Islet precursor cell (in vitro differentiated cells): ENCODE measurements at places on chromosomes 2 and 18.
A peak's percentile ranks its signal among the peaks of the same experiment; 100 is the strongest.

GRCh38 chr2:63364866-63365265 is 223.4 kb downstream of the WDPCP start:
- no peak for DNase-seq

- DNase-seq, result no peak
These were observed 43.3 kb upstream of the ZFP36L2 start for GRCh38 chr2:43269706-43270105.

- DNase-seq, result no peak
These were observed 11.6 kb upstream of the TNP1 start for GRCh38 chr2:216871333-216871934.

DNA sequence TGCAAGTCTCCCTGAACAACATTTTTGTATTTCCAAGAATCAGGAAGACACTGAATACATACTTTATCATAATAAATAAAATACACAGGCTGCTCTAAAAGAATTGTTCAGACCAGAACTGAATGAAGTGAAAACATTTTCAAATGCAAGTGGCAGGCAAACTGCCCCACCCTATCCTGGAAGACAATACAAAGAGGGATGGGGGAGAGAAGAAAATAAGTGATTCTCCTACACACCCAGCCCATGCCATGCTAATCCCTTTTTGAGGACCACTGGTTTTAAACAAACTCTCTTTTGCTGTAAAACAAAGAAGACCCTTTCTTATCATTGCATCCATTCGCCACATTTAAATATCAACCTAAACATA is 95.6 kb downstream of the PID1 start:
- no peak for DNase-seq

- no peak for DNase-seq
These were observed 302.8 kb downstream of the PTGR3 start for GRCh38 chr18:74906184-74906583.

GRCh38 chr2:212549941-212550340 is 11.3 kb upstream of the ERBB4 start:
- no peak for DNase-seq

- DNase-seq, result no peak
These were observed 137.7 kb upstream of the PKDCC start for GRCh38 chr2:41910126-41910525.

DNA sequence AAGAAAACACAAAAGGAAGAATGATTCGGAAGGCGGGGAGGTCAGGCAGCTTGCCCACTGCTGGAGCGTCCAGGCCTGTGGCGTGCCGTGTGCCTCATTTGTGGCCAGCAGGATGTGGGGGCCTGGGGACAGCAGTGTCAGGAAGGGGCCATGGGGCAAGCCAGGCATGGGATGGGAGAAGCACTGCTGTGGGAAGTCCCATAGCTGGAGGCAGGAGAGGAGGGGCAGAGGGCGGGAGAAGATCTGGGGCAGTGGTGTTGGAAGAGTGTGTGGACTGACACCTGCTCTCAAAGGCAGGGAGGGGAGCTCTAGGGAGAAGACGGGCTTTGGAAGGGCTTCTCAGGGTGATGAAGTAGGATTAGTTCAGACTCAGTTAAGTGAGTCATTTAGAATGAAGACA is 133.7 kb downstream of the ACOXL start:
- DNase-seq, result no peak

GRCh38 chr2:65198737-65199136 is 28.9 kb upstream of the ACTR2 start:
- no peak for DNase-seq

DNA sequence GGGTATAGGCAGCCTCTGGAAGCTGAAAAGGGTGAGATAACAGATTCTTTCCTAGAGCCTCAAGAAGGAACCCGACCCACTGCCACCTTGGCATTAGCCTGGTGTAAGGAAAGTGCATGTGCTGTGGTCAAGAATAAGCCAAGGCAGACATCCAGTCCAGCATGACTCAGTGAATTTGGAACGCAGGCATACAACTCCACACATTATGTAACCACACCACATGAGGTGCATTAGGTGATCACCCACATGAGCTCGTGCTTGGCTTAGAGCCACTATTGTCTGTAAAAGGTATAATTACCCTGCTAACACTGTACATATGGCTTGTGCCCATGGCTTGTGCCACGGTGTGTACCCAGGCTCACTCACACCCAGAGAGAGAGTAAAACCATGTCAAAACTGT is 583.7 kb upstream of the HNMT start:
- no peak for DNase-seq

DNA sequence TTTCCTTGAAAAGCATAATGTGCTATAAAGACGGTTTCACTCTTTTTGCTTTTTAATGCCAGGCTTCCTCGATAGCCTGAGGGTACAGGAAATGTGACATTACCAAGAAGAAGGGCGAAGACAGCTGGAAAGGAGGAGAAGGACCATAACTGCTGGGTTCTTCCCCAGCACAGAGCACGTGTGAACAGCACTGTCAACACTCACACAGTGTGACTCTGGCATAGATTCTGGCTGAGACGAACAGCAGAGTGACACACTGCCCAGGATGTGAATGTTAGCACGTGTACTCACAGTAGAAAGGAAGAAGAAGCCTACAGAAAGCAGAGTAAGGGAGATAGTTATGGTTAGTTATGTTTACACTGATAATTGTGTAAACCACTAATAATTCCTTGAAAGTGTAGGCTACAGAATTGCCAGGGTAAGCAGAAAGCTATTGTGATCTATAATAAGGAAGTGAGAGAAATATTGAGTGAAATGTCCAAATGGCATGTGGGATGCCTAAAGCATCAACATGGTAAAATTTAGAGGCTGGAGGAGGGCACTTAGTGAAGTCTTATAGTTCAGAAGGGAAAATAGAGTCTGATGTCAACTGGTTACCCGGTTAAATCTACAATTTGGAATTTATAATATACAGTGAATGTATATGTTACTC is 198.2 kb downstream of the DLGAP1 start:
- no peak for DNase-seq

DNA sequence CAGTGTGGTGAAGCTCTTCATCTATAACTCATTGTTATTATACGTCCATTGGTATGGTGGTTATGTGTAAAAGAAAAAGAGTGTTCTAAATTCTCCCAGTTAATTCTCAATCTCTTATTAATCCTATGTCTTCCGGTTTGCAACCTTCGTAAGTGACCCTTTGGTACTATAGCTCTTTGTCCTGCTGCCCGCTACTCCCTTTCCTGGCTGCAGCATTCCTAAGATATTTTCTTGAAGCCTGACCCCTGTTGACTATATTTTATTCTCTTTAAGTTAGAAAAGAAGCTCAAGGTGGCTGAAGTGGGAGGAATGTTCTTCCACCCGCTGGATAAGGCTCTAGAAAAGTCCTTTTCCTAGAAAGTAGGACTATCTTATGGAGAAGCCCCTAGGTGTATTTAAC is 684.8 kb downstream of the SOCS6 start:
- no peak for DNase-seq

DNA sequence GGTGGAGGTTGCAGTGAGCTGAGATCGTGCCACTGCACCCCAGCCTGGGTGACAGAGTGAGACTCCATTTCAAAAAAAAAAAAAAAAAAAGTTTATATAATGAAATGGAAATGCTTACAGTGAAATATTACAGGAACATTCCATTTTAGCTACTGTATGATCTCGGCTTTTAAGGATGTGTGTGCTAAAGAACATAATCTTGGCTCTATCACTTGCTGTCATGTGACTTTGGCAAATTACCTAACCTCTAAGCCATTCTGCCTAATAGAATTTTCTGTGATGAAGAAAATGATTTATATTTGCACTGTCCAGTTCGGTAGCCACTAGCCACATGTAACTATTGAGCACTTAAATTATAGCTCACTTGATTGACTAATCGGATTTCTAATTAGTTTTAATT is 36.3 kb downstream of the SMAD4 start:
- no peak for DNase-seq

GRCh38 chr2:54999182-54999581 is 51.1 kb downstream of the RTN4 start:
- DNase-seq, result no peak

DNA sequence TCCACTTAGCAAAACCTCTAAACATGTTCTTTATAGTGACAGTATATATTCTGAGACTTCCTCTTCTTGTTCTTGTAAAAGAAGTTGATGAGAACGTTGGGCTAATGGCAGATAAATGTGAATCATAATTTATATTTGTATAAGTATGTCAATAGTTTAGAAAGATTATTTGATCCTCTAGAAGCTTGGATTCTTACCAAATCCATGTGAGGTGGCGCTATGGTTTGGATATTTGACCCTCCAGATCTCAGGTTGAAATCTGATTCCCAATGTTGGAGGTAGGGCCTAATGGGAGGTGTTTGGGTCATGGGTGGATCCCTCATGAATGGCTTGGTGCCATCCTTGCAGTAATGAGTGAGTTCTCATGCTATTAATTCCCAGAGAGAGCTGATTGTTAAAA is 29.8 kb upstream of the SCN1A start:
- no peak for DNase-seq

DNA sequence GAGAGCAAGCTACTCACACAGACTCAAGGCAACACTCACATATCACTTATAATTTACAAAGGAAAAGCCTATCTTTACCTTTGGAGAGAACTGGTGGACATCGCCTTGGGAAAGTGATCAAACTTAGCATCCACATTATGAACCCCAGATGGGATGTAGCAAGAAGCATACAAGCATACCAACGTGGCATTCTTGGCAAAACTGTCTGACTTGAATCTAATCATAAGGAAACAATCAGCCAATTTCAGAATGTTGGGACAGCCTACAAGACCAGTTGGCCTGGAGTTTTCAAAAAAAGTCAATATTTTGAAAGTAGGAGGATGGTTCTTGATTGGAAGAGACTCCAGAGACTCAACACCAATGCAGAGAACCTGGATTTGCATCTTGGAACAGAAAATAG is 79.1 kb upstream of the PMAIP1 start:
- DNase-seq, result no peak

DNA sequence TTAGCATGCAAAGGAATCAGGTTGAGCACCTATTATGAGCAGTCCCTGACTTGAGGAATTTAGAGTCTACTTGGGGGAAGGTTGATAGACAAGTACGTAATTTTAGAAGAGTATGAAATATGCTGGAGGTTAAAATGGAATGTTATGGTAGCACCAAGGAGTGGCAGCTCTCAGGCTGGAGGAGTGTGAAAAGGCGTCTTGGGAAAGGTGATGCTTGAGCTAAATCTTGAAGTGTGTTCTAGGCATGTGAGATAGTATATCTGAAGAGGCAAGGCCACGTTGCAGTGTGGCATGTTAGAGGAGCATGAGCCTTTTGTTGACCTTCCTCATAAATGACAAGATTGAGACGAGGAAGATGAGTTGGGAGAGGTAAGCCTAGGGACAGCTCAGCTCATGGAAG is 39.3 kb downstream of the ADAM23 start:
- no peak for DNase-seq

DNA sequence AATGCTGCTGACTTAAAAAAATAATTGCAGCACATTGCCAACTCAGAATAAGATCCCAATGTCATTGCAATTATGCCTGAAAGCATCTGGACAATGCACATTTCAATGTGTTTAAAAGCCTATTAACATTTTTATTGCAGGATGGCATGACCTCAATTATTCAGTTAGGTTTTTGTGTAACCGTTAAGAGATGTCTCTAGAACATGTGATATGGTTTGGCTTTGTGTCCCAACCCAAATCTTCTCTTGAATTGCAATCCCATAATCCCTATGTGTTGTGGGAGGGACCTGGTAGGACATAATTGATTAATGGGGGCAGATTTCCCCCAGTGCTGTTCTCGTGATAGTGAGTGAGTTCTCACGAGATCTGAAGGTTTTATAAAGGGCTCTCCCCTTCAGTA is 43.2 kb upstream of the ZC3H15 start:
- DNase-seq, result no peak

DNA sequence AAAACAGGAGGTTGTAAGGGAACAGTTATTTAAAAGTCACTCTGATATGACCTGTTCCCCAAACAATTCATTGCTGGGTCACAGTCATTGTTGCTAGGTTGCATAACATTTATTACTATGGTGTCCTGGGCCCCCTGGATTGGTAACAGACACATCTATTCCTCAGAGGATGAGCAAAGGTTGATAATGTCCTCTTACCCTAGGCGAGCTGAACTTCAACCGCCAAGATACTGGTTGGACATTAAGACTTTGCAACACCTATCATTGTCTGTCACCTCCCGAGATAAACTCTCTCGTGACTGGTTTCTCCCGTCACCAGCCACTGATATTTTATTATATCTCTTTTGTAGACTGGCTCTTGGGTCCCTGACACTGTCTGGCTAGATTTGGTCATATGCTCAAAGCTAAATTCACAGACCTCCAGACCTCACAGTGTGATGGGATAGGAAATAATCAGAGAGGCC is 361.3 kb downstream of the ZNF521 start:
- no peak for DNase-seq

GRCh38 chr2:28643911-28644334 is 107.7 kb upstream of the PPP1CB start:
- no peak for DNase-seq

DNA sequence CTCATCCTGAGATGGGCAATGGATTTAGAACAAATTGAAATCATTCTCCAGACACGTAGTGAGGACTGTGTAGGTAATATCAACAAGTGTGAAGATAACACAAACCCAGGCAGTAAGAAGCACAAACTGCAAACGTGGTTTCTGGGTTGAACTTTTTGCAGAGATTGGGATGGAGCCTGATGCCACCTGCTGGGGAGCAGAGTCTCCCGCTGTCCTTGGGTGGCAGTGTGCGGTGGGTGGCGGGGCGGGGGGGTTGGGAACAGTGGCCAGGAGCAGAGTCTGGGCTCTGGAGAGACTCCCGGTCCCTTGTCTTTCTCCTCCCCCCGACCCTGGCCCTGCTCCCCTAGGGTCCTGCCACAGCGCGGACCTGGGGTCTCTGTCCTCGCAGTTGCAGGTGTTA is 19.5 kb downstream of the TRAF3IP1 start:
- no peak for DNase-seq

- no peak for DNase-seq
These were observed 14.1 kb upstream of the TMEFF2 start for GRCh38 chr2:192208848-192209247.

DNA sequence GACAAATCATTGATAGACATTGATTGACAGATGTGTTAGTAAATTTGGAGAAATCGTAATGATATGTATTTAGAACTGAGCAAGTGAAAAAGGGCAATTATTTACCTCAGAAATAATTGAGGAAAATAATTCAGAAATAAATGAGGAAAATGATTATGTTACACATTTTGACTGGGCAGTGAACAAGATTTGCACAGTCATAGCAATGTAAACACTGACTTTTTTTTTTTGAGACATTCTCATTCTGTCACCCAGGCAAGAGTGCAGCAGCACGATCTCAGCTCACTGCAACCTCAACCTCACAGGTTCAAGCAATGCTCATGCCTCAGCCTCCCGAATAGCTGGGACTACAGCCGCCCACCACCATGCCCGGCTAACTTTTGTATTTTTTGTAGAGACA is 211.7 kb downstream of the SP3 start:
- DNase-seq, result peak; percentile 21

DNA sequence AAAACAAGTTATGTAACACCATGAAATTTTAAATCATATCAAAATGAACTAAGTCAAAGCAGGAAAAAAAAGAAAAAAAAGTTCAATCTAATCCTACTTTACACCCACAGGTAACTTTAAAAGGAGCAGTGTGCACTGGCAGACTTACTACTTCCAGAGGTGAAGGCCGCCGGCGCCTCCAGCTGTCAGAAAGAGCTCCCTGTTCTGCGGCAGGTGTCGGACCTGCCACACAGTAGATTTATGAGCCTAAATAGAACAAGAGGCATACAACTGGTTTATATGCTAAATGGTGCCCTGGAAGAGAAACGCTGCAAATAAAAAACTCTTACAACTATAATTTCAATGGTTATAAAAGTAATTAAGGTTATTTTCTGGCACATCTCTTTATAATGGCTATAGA is 23.1 kb upstream of the PNO1 start:
- DNase-seq, result no peak

GRCh38 chr18:78085241-78086185 is 835.9 kb downstream of the GALR1 start:
- no peak for DNase-seq

- DNase-seq, result no peak
These were observed 13.6 kb upstream of the CXCR4 start for GRCh38 chr2:136131484-136131960.
